ENCODE measurements at places on chromosomes 13 and 19. TPM values are rescaled to one million over a fixed set of nuclear protein-coding genes. Genes with fewer than 3 reads are reported as not detected.

Gene ZNF333
- total RNA-seq = 48.3 TPM

Gene SLC7A1
- total RNA-seq = 38.6 TPM

Gene GPR12
- not detected for total RNA-seq

Gene GRIK5
- 0.17 TPM for total RNA-seq

Gene CYP2F1
- not detected for total RNA-seq

Gene TNNT1
- not detected for total RNA-seq

Gene FFAR3
- total RNA-seq = not detected

GRCh38 chr13:34943436-34944273 is 1.6 kb downstream of the NBEA start:
- no peaks in the 10 kb centered on the region for H3K36me3 ChIP-seq
- no peak overlapping the region for H3K27ac ChIP-seq
- peaks cover 9% of the 10 kb centered on the region for H3K4me1 ChIP-seq
- DNase-seq = no peak

DNA sequence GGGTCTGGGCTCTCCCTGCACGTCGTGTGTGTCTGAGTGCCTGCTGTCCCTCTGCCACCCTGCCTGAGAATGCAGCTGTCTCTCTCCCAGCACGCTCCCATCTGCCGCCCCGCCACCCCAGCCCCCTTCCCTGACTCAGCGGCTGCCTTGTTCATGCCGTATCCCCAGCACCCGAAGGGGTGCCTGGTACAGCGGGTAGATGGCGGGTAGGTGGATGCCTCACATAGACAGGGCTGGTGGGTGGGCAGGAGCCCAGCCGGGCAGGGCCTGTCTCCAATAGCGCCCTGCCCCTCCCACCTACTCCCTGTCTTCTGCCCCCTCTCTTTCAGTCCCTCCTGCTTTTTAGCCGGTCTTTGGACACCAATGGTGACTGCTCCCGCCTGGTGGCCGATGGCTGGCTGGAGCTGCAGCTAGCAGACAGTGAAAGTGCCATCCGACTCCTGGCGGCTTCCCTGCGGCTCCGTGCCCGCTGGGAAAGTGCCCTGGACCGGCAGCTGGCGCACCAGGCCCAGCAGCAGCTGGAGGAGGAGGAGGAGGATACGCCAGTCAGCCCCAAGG is 30.3 kb downstream of the DHX34 start:
- no peak overlapping the region for H3K4me3 ChIP-seq
- H3K27me3 ChIP-seq = no peaks in the 10 kb centered on the region
- H3K4me1 ChIP-seq = peaks cover 13% of the 10 kb centered on the region
- no peak for DNase-seq
- peaks cover 42% of the 10 kb centered on the region for H3K36me3 ChIP-seq

GRCh38 chr19:3285647-3286176 is 61.3 kb downstream of the CELF5 start:
- H3K27me3 ChIP-seq = no peaks in the 10 kb centered on the region
- no peak overlapping the region for H3K4me3 ChIP-seq

- peaks cover 44% of the 10 kb centered on the region for H3K36me3 ChIP-seq
- no peak overlapping the region for H3K4me3 ChIP-seq
Measured at GRCh38 chr19:49878744-49879070, 1.2 kb downstream of the TBC1D17 start.

DNA sequence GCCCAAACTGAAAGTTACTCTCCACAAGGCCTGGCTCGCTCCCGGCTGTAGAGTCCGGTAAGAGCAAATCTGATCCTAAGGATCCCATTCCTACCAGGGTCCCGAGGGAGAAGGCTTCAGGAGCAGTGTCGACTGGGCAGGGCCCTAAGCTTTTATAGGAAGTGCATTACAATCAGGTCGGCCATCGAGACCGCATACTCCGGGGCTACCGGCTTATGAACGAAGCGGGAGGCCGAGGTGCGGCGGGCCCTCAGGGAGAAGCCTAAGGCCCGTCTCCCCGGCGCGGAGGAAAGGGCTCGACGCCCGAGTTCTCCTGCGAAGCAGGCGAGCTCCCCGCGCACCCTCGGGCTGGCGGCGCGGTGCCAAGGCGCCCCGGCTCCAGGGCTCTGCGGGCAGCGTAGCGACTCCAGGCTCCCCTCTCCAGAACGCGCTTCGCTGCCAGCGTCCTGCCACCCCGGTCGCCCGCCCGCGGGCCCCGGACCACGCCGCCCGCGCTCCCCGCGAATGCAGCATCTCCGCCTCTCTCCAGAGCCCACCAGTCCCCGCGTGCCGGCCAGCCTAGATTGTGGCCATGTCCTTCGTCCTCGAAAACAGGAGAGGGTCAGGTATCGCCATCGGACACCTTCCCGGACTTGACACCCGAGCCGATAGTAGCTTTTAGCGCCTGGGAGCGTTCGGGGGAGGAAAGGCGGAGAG is 1.4 kb downstream of the EFNB2 start:
- no peak overlapping the region for H3K27ac ChIP-seq
- H3K4me3 ChIP-seq = no peak overlapping the region
- H3K27me3 ChIP-seq = peaks cover 8% of the 10 kb centered on the region
- peaks cover 24% of the 10 kb centered on the region for H3K4me1 ChIP-seq
- DNase-seq = peak; percentile 29
- no peaks in the 10 kb centered on the region for H3K36me3 ChIP-seq

- H3K27me3 ChIP-seq = no peaks in the 10 kb centered on the region
- H3K4me1 ChIP-seq = peaks cover 5% of the 10 kb centered on the region
- H3K4me3 ChIP-seq = no peak overlapping the region
- peak; percentile 80 for DNase-seq
- H3K27ac ChIP-seq = no peak overlapping the region
- peaks cover 34% of the 10 kb centered on the region for H3K36me3 ChIP-seq
Measured at GRCh38 chr19:18450931-18451836, 13.3 kb upstream of the ISYNA1 start.

- H3K27me3 ChIP-seq = no peaks in the 10 kb centered on the region
- H3K4me3 ChIP-seq = no peak overlapping the region
- no peaks in the 10 kb centered on the region for H3K4me1 ChIP-seq
- no peaks in the 10 kb centered on the region for H3K36me3 ChIP-seq
- no peak for DNase-seq
- no peak overlapping the region for H3K27ac ChIP-seq
Measured at GRCh38 chr19:55188625-55189024, 8.5 kb upstream of the SYT5 start.

DNA sequence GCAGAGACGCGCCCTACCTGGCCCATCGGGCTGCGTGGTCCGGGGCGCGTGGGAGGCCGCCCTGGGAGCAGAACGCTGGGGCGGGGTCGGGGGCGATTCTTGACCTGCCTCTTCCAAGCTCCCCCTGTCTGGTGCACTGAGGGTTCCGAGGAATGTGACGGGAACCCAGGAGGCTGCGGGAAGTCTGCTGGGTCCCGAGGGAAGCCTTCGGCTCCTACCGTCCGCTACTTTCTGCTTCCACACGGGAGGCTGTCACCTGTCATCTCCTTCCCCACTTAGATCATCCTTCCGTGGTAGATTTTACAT is 781 bp upstream of the SPRYD7 start:
- H3K27ac ChIP-seq = peak overlapping the region; percentile 63
- peak overlapping the region; percentile 96 for H3K4me3 ChIP-seq
- H3K36me3 ChIP-seq = no peaks in the 10 kb centered on the region
- H3K27me3 ChIP-seq = no peaks in the 10 kb centered on the region
- peaks cover 19% of the 10 kb centered on the region for H3K4me1 ChIP-seq
- no peak for DNase-seq

- peaks cover 43% of the 10 kb centered on the region for H3K4me1 ChIP-seq
- DNase-seq = no peak
- no peaks in the 10 kb centered on the region for H3K36me3 ChIP-seq
- H3K4me3 ChIP-seq = no peak overlapping the region
- no peak overlapping the region for H3K27ac ChIP-seq
- no peaks in the 10 kb centered on the region for H3K27me3 ChIP-seq
Measured at GRCh38 chr19:46637224-46637623, 1.2 kb upstream of the GNG8 start.

DNA sequence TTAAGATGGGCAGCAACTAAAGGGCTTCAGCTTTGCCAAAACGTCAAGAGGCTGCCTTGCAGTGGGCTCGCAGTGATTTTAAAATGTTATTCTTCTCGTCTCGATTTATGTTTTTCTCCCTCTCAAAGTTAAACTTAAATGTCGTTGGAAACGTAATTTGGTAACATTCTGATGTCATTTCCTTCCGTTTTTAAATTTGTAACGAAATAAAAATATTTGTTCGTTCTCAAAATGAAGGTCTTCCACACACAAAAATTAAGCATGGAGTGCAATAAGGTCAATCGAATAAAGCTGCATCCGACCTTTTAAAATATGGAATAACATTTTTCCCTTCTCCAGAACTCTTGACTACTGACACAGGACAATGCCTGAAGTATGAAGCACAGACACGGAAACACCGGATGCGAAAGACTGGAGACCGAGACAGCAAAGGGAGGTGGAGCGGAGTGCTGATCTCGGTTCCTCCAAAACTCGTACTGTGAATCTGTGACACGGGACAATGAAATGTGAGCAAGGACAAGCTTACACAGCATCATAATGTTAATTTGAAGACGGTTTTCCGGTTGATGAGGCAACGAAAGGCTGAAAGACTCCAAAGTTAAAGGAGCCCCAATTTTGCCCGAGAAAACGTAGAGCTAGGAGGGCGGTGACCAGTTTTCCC is 850 bp downstream of the MTMR6 start:
- H3K36me3 ChIP-seq = no peaks in the 10 kb centered on the region
- peak overlapping the region; percentile 92 for H3K4me3 ChIP-seq
- H3K27ac ChIP-seq = peak overlapping the region; percentile 100
- DNase-seq = peak; percentile 63
- no peaks in the 10 kb centered on the region for H3K27me3 ChIP-seq

DNA sequence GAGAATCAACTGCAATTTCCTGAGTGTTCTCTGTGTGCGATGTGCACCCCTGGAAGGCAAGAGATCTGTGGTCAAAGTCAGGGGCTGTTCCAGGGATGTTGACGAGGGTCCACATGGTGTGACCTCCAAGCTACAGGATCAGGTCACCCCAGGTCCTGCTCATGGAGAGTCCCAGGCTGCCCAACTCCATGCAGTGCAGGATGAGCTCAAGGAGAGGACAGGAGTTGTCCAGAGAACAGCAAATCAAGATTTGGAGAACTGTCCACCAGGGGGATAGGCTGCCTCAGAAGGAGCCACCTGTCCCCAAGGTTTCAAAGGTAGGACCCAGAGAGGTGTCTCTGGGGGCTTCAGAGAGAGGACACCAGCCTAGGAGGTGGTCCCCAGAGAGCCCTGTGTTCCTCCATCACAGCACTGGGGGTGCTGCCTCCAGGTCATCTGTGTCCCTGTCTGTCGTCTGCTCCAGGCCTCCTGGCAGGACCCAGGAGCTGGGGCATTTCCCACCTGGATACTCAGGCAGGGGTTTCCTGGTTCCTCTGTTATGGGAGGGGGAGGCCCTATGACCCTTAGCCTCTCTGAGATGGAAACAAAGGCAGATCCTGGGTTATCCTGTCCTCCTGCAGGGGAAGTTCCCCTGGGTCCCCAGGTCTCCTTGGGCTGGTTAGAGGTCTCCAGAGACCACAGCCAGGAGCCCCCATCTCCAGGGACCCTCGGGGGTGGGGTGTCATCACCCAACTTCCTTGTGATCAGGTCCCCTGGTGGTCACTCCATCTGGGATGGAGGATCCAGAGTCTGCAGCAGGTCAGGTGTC is 2.1 kb upstream of the CEACAM7 start:
- DNase-seq = no peak
- H3K4me1 ChIP-seq = no peaks in the 10 kb centered on the region
- H3K4me3 ChIP-seq = no peak overlapping the region
- no peaks in the 10 kb centered on the region for H3K27me3 ChIP-seq

DNA sequence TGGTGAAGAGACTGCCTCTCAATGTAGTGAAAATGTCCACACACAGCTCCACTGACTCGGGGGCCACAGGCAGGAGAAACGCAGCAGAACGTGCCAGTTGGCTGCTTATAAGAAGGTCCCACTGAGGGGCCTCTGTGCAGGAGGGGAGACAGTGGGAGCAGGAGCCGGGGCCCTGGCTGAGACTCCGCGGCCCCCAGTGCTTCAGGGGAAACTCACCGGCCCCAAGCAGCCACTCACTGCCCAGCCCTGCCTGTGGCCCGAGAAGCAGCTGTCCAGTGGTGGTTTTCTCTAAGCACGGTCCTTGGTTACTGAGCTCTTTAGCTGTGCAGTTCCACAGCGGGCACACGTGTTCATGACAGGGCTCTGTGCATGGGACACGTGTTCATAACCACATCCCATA is 91.9 kb upstream of the MCF2L start:
- peaks cover 15% of the 10 kb centered on the region for H3K4me1 ChIP-seq
- H3K36me3 ChIP-seq = peaks cover 26% of the 10 kb centered on the region
- H3K27me3 ChIP-seq = no peaks in the 10 kb centered on the region
- no peak for DNase-seq
- H3K27ac ChIP-seq = no peak overlapping the region

Data from CD4-positive, alpha-beta memory T cell (primary cell).